ENCODE measurements at places on chromosomes 2 and 18.

DNA sequence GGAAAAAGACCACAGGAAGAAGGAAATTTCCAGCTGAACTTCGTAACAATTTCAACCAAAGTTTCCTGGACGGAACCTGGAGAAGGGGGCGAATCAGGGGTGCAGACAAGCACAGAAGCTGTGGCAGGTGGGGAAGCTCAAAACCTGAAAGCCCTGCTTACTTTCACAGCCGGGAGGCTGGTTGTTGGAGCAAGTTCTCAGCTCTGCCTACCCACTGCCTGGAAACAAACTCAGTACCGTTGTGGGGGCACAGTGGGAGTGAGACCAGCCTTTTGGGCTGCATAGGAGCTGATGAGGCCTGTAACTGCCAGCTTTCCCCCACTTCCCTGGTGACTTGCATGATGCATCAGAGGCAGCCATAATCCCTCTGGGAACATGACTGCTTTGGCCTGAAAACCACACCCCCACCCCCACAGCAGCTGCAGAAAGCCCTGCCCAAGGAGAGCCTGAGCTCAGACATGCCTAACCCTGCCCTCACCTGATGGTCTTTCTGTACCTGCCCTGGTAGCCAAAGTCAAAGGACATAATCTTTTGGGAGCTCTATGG, 207.0 kb upstream of the VWC2L start:
- no peak for DNase-seq

- DNase-seq = no peak
Measured at GRCh38 chr18:78595453-78595852, 384.2 kb upstream of the SALL3 start.

DNA sequence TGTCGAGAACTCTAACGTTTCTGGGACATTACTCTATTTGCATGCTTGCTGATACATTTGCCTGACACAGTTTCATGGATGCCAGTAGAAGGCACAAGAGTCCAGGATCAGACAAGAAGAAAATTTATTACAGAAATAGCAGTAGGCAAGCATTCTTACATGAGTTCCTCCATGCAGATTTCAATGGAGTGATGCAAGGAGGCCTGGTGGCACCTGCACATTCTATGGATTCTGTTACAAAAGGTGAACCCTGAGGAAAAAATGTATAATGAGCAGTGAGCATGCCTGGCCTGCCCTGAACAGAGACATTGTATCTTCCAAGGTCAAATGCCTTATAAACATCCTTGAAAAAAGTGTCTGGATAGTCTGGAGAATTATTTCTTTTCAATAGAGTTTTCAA, 142.9 kb downstream of the DSEL start:
- DNase-seq = no peak

- DNase-seq = no peak
Measured at GRCh38 chr2:229150317-229150716, 120.8 kb downstream of the PID1 start.

GRCh38 chr2:10344105-10345066, 41.7 kb downstream of the HPCAL1 start:
- DNase-seq = no peak

DNA sequence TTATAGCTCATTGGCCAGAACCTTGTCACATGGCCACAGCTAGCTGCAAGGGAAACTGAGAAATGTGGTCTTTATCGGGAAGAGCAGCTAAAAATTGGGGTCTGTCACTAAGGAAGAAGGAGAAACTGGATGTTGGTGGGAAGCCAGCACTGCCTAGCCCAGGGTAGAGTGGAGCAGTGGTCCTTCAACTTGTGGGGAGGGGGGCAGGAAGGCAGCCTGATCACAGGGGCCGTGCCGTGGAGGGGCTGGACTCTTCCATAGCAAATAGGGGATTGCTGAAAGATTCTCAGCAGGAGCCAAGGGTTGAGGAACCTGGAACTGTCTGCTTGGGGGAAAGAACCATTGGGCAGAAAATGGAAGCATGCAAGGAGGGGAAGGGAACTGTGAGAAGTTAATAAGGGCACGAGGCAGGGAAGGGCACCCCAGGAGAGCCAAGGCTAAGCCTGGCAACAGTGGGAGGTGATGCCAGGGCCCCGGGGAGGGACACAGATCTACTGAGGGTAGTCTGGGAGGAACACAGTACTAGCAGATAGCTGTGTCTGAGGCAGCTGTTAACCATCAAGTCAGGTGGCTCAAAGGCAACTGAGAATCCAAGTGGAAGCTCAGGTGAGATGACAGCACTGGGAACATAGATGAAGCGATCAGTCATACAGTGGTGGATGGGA, 5.9 kb upstream of the NEURL3 start:
- DNase-seq = no peak

DNA sequence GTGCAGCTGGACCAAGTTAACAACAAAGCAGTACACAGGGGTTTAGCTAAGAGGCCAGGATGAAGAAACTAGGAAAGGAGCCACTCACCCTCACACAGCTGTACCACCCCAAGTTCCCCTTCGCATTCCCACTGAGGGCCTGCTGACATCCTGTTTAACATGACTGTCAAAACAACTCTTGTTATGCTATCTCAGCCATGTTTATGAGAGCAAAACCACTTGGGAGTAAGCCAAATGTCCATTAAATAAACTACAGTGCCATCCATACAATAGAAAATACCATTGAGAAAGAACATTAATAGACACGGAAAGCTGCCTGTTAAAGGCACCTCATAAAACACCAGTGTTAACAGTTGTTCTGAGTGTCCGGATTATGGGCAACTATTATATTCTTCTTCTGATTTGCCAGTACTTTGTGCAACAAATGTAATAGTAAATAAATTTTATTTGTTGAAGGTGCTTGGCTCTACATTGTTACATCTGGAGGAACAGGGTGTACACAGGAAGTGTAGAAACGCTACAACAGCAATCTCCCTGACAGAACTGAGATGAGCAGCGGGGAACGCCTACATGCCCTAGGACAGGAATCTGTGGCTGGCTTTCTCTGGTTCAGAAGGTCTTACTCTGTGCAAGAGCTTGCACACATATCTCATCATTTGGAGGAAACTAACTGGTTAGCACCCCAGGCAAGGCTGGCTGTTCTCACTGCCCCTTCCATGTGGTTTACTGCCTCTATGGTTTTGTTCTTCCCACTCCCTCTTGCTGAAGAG, 85.6 kb downstream of the EHD3 start:
- DNase-seq = no peak

DNA sequence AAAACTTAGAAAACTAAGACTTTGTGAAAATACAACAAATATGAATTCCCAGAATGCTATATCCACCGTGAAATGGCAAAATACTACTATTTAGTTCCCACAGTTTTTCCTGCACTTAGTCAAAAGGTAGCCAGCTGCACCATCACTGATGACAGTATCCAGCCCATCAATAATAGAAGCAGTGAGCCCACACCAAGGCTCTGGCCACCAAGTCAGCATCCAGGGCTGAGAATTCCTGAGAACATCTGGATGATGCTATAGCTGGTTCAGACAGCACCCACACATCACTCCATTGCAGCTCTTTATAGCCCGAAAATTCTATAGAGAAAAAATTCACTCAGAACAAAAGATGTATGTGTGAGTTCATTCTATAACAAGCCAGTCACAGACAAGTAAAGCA, 159.1 kb upstream of the SPATS2L start:
- no peak for DNase-seq

GRCh38 chr18:63775166-63775730, at the start of gene SERPINB7:
Gene SERPINB7, plus strand, starts transcription at chr18:63775418. Its CDS starts 6,955 bp downstream, at chr18:63782373.
- no peak for DNase-seq

DNA sequence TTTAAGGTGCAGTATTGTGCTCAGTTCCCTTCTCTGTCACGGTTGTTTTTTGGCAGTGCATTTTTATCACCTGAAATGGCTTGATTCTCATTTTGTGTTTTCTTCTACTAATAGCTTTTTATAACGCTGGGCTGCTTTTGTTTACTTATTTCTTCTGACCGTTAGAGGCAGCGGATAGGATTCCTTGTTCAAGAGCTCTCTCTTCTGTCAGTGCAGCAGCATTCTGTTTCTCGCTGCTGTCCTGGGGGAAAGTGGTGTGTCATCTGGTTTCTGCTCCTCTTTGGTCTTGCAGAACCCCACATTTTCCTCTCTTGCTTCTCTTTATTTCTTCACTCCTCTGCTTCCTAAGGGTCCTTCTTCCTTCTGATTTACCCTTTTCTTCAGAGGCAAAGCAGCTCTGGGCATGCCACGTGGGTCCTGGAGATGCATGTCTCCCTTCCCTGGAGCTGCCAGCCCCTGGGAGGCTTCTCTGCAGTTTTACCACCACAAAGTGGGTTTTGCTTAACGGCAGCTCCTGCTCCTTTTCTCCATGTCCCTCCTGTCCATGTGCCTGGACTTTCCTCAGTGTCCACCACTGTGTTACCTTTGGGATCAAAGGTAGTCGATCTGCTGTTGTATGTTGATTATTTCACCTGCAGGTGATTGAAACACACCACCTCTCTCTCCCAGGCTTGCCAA, 47.3 kb upstream of the SNTG2 start:
- DNase-seq = peak; percentile 67

GRCh38 chr2:72678024-72678423, 147.8 kb downstream of the EXOC6B start:
- no peak for DNase-seq

- no peak for DNase-seq
Measured at GRCh38 chr2:10395893-10396292, 52.2 kb downstream of the ODC1 start.

DNA sequence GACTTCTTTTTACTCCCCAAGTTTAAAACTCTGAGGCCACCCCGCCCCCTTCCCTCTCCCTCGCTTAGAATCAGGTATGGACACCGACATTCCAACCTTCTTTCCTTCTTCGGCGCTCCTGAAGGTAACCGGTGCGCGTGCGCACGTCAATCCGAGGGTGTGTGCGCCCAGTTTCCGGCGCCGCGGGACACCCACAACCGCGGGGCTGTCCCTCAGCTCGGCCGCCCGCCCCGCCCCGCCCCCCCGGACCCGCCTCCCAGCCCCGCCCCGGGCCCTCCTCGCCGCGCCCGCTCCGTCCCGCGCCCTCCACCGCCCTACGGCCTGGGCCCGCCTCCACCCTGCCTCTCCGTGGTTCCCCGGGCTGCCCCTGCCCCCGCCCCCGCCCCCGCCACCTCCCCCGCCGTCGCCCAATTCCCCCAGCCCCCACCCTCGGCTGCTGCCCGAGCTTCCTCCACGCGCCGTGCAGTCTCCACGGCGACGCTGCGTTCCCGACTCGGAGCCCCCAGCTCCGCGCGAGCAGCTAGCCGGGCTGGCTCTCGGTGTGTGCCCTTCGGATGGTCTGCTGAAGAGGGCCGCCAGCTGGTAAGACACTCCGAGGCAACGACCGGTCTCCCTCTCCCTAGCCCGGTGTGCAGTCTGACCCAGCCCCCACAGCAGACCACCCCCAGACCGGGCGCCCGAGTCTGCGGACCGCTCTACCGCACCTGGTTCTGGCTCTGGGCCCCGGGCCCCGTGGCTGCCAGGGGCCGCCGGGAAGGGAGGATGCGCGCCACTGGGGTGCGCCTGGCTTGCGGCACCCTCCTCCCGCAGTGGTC, 635 bp downstream of the ERICH2 start:
- peak; percentile 85 for DNase-seq
